Naive thymus-derived CD8-positive, alpha-beta T cell (primary cell): ENCODE measurements at places on chromosomes 5 and 9. TPM values are rescaled to one million over a fixed set of nuclear protein-coding genes. Genes with fewer than 3 reads are reported as not detected.

GABRA6 gene
- polyA plus RNA-seq, result not detected

BAAT gene
- polyA plus RNA-seq, result not detected

AGXT2 gene
- polyA plus RNA-seq, result not detected

AIF1L gene
- not detected for polyA plus RNA-seq

PCSK5 gene
- polyA plus RNA-seq, result 13.1 TPM
